ENCODE measurements at places on chromosomes 5 and 9.

- no peak for DNase-seq
Observed at GRCh38 chr5:135034963-135035677, 1.1 kb upstream of the PITX1 start.

DNA sequence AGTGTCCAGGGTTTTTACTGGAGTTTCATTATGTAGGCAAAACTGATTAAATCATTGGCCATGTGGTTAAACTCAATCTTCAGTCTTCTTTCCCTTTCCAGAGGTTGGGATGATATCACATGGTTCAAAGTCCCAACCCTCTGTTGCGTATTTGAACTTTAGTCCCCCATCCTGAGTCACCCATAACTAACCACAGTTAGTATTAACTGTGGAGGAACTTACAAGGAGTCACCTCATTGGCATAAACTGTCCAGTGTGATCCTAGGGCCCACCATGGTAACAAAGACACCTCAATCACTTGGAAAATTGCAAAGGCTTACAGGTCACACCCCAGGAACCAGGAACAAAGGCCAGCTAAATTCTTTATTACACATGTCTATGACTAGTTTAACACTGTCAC, 188.5 kb downstream of the COX7C start:
- no peak for DNase-seq

DNA sequence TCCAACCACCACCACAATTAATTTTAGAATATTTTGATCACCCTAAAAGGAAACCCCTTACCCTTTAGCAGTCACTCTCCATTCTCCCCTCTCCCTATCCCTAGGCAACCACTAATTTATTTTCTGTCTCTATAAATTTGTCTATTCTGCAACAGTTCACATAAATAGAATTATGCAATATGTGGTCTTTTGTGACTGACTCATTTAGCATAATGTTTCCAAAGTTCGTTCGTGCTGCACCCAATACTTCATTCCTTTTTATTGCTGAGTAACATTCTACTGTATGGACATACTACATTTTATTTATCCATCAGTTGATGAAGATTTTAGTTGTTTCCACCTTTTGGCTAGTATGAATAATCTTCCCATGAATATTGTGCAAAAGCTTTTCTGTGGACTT, 18.2 kb upstream of the CDC20B start:
- DNase-seq: no peak

- no peak for DNase-seq
Observed at GRCh38 chr9:98839724-98840123, 32.3 kb downstream of the GALNT12 start.

GRCh38 chr5:39019254-39019653, 54.9 kb downstream of the RICTOR start:
- no peak for DNase-seq

Data from globus pallidus (tissue), 1 donor.